ENCODE measurements at places on chromosomes 5 and 9.

- DNase-seq: no peak
Measured at GRCh38 chr5:33939556-33940262, 3.5 kb downstream of the RXFP3 start.

DNA sequence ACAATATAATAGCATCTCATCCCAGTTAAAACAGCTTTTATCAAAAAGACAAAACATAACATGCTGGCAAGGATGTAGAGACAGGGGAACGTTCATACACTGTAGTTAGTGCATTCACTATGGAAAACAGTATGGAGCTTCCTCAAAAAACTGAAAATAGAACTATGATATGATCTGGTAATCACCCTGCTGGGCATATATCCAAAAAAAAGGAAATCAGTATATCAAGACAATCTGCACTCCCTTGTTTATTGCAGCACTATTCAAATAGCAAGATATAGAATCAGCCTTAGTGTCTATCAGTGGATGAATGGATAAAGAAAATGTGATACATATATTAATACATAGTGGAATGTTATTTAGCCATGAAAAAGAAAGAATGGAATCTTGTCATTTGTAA is 88.5 kb downstream of the PBX3 start:
- no peak for DNase-seq

DNA sequence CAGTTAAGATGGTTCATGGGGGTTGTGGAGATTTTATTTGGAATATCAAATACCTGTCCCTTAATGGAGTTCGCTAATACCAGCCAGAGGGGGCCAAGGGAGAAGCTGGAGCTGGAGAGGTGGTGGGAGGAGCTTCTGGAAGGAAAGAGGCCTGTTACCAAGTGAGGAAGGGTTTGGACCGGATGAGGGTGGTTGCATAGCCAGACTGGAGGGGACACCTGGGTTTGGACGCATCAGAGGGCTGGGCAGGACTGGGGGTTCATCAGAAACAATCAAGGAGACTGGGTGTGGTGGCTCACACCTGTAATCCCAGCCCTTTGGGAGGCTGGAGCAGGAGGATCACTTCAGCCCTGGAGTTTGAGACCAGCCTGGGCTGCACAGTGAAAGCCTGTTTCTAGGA is 111.8 kb upstream of the IER5L start:
- DNase-seq: no peak

DNA sequence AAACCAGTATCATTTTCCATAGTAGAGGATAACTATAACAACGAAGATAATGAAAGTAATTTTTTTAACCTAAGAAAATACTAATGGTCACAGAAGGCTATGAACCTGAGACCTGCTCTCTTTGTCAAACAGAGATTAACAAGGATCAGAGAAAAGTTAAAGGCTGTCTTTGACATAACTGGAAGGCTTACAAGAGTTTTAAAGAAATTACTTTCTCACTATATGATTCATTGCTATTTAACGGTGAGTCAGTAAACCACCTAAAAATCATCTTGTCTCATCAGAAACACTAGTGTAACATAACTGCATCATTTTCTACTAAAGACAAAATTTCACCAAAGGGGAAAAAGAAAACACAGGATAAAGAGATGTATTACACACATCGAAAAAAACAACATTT is 19.3 kb downstream of the MLANA start:
- no peak for DNase-seq

DNA sequence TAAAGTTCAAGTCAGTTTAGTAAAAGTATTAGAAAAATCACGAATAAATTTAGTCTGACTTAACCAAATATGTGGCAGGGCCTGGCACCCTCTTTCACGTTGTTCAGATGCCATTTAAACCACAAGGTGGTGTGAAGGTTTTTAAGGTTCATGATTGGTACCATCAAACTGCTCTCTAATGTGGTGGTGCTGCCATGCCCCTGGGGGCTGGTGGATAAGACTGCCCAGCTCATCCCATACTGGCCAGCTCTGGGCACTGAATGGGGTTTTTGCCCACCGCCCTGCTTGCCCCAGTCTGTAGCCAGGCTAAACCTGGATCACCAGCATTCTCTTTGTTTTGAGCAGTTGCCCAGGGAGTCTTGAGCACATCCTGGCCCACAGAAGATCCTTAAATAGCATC is 159.3 kb downstream of the GABBR2 start:
- DNase-seq: no peak

- no peak for DNase-seq
Measured at GRCh38 chr5:34684281-34684979, 28.3 kb downstream of the RAI14 start.

DNA sequence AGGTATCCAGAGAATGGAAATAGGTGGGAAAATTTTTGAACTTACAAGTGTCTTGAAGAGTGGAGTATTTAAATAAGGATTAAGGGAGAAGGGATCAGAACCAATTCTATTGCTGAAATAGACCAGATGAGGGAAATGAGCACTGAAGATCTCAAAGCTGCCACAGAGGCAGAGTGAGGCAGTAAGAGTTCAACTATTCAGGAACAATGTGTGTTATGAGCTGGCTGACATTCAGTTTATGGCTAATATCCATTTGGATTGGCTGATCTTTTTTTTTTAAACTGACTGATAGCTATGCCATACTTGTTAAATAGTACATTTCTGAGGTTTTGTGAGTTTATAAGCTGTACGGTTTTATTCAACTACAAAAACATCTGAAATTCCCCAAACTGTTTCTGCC is 95.3 kb upstream of the GNA14 start:
- DNase-seq: no peak

GRCh38 chr5:41770799-41771198 is 99.4 kb downstream of the OXCT1 start:
- no peak for DNase-seq

DNA sequence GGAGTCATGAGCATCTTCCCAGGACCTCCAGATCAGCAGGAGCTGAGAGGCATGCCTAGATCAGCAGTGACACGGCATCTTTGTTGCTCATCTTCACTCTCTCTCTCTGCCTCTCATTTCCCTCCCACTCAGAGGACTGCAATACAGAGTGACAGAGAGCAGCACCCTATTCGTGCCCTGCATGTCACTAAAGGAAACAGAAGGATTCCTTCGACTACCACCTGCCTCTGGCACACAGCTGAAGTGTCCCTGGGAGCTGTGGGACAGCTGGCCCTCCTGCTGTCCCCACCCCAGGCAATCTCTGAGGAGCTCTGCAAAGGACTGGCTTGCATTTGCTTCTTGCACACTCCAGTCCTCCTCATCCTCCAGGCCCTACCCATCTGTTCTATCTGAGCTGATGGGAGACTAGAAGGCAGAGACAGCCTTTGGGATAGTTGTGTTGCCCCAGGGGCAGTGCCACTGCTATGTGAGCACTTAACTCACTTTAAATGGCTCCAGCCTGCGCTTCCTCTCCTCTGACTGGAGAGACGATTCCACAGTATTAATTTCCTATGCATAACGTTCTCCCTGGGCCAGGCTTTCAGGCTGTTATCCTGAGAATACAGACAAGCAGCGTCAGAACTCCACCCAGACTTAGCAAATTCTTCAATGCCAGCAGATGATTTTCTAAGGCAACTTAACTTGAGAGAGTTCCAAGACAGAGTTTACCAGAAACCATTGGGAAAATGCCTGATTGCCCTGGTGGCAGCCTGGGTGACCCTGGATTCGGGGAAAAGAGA is 167.6 kb upstream of the MAP1B start:
- no peak for DNase-seq

GRCh38 chr9:93620881-93621820 is 44.8 kb downstream of the PHF2 start:
- no peak for DNase-seq

All from stimulated activated CD4-positive, alpha-beta T cell treated with anti-CD3 and anti-CD28 coated beads, Interleukin-1b, Interleukin-23, amount 100 ng/mL, for 24 hours (primary cell).